ENCODE measurements at places on chromosomes 7 and 10.

DNA sequence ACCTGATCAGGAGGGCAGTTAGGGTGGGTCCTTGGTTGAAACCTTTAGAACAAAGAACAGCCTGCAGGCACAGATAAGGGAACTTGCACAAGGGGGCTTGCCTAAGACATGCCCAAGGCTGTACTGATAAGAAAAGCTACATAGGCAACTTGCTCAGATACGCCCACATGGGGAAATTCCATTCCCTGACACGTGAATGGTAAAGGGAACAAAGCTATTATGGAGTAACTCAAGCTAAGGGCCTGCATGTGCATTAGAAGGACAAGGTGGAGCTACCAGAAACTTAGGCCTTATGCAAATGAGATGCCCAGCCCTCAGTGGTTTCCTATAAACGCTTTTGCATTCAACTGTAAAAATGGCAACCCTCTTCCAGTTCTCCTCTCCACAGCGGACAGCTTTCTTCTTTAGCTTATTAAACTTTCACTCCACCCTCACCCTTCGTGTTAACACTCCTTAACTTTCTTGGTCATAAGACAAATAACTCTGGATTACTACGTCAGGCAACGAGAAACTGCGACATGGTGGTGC lies 1192.1 kb upstream of the CELF2 start:
- ATAC-seq: no peak

- ATAC-seq: peak; percentile 79
Measured at GRCh38 chr7:50304911-50305582, 531 bp downstream of the IKZF1 start.

- ATAC-seq: no peak
Measured at GRCh38 chr10:5723692-5724091, 39.1 kb downstream of the TASOR2 start.

GRCh38 chr10:133237241-133237587 lies 441 bp upstream of the VENTX start:
- ATAC-seq: no peak

GRCh38 chr7:47635091-47636080 lies 53.5 kb upstream of the TNS3 start:
- ATAC-seq: peak; percentile 47

DNA sequence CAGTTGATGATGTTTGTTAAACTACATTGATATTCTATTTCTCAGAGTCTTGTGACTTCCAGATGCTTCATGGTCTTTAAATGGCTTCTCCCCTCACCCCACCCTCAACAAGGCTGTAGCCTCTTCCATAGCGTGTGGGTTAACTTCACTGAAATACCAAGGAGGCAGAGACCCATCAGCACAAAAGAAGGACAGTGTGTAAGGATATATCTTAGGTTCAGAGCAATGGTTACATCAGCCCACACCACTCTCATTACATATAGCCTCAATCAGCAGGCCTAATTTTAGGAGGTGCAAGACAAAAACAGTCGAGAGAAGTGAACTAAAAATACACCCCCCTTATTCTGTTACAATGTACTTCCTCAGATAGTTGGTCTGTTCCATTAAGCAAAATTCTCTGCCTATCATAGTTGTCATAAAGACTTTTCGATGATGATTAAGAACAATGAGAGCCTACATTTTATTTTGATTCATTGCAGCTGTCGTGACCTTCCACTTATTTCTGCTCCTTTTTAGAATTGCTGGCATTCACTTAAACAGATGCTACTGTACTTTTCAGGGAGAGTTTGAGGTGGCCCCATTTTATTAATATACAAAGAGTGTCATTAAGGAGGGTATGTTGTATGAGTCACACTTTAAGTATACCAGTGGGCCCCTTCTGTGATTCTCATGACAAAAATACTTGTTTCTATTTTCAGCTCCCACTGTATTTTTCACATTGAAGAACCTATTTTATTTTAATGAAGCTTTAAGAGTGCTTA lies 52.1 kb downstream of the WIPF3 start:
- no peak for ATAC-seq

GRCh38 chr10:93296151-93296550 lies 186.0 kb downstream of the MYOF start:
- ATAC-seq: no peak

DNA sequence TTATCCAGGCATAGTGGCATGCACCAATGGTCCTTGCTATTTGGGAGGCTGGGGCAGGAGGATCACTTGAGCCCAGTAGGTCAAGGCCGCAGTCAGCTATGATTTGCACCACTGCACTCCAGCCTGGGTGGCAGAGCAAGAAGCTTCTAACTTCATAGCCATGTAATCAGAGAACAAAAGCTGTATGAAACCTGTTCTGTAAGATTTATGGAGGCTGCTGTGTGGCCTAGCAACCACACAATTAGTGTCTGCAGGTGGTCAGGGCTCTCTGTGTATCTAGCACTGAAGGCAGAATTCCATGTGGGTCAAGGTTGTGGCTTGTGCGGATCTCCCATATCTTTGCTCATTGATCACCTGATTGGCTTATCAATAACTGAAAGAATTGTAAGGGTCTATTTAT lies 221.5 kb upstream of the FOXK1 start:
- ATAC-seq: no peak

DNA sequence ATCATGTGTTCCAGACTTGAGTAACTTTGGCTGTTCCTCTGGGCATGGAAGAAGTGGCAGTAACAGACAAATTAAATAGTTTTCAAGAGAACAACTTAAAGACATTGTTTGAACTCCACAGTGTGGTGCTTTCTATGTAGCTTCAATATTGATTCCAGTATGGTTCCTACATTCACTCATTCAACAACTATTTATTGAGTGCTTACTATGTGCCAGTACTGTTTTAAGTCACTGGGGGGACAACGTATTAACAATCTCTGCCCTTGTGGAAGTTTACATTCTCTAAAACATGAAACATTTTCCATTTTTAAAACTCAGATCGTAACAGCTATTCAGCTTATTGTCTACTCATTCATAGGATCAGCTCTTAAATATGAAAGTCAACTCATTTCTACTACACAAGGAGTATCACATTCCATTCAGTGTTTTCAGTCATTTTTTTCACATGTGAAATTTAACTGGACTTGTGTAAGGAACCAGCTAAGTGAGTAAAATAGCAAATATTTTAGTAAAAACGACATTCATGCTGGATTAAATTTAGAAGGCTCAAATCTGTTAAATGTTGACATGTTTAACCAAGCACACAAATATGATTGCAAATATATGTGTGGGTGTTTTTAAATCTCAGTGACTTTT lies 13.6 kb upstream of the CUBN start:
- ATAC-seq: no peak
